Putamen (tissue), 1 donor: ENCODE measurements at places on chromosomes 7 and 10.
A peak's percentile ranks its signal among the peaks of the same experiment; 100 is the strongest.

GRCh38 chr7:43328336-43328735 is 215.9 kb downstream of the HECW1 start:
- no peak for DNase-seq

DNA sequence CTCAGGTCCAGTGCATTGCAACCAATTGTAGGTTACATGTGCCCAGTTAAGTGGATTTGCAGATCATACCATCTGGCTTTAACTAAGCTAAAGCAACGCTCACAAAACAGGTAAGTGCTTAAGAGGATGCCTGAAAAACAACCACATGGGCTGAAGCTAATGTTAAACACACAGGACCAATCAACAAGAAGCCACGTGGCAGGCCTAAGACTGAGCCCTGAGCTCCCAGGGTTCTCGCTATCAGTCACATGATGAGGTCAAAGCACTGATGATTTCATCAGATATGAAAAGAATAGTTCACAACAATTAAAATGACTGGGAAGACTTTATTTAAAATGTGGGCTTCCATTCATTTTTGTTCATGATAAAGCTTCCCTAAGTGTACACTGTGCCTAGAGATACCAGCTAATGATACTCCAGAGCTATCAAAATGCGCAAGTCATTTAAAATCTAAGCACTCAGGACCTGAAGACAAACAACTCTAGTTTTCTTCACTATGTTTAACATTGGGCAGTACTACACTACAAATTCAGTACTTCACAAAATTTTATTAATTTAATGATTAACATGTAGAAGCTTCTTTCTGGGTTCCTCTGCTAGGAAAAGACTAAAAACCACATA is 90.6 kb downstream of the PIP4K2A start:
- DNase-seq: no peak

DNA sequence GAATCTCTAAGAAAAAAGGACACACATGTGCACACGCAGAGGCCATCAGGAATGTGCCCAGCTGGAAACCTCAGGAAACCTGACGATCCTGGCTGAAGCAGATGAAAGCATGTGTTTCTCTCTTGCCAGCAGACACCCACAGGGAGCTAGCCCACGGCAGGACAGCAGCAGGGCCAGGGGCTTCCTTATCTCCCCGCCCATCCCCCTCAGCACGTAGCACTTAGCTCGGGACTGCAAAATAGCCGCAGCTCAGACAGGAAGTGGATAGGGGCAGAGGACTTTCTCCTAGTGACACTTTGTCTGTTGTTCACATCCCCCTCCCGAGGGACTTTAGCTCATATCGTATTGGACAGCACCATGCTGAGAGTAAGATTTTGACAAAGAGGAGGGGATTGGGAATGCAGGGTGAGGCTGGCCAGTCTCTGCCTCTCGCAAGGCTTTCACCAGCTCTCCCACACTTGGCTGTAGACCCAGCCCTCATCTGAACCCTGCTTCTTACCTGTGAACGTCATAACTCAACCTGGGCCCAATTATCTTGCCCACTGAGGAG is 63.8 kb downstream of the MKI67 start:
- no peak for DNase-seq

GRCh38 chr10:124085680-124086079 is 7.7 kb downstream of the CHST15 start:
- no peak for DNase-seq

DNA sequence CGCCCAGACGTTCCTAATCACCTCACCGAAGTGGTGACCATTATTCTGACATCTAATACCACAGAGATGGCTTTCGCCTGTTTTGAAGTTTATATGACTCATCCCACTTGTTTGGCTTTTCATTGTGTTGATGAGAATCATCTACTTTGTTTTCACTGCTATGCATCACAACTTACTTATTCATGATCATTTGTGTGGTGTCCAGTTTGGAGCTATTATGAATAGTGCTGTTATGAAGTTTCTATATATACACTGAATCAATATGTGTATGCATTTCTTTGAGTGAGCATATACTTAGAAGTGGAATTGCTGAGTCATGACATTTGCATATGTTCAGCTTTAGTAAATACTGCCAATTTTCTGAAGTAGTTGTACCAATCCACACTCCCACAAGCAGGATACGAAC is 38.6 kb upstream of the TNKS2 start:
- no peak for DNase-seq

- DNase-seq: no peak
These were observed 4.8 kb downstream of the ECHDC3 start for GRCh38 chr10:11746883-11747539.

DNA sequence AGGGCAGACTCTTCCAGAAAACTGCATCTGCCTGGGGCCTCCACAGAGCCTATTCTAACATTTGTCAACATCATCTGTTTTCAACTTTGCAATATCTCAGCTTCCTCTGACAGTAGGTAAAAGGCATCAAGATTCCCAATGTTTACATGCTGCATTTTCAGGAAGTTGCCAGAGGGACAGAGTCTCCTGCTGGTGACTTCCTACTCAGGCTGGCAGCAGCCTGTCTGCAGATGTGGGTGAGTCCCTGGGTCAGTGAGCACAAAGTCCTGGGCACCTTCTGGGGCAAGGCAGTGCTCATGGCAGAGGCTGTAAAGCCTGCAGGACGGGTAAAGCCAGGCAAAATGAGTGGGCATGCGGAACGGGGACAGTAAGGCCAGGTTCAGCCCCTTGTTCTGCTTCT is 69.4 kb downstream of the EBF3 start:
- no peak for DNase-seq

GRCh38 chr7:55574051-55574717 is 1.9 kb upstream of the VOPP1 start:
- DNase-seq: no peak

DNA sequence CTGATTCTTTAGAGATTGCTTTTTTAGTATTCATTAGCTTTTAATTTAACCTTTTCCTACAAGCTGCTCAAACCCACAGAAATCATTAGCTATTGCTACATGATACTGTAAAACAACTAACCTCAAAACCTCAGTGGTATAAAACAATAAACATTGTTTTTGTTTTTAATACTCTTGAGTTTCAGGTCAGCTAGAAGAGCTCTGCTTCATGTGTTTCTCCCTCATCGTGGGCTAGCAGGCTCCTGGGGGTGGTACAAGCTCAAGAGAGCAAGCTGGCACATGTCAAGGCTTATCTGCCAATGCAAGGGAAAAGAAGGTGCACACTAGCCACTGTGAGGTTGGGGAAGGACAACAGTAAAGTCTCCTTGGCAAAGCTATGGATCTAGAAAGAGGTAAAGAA is 232.9 kb upstream of the PHF14 start:
- DNase-seq: no peak

DNA sequence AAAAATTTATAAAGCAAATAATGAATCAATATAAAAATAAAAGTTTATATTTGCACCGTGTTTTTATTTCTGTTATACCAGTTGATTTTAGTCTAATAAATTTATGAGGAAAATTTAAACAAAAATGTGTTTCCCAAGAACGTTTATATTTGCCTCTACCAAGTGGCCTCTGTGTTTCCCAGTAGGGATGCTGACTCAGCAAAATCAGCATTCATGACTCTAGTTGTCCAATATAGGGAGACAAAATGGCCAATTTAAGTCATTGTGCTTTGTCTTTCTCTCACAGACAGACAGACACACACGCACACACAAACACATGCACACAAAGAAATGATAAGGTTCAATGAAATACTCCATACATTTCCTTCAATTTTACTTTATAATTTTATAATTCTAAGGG is 942.5 kb upstream of the ZWINT start:
- no peak for DNase-seq

- DNase-seq: peak; percentile 97
These were observed 6.3 kb upstream of the ZNF736 start for GRCh38 chr7:64307254-64308015.

DNA sequence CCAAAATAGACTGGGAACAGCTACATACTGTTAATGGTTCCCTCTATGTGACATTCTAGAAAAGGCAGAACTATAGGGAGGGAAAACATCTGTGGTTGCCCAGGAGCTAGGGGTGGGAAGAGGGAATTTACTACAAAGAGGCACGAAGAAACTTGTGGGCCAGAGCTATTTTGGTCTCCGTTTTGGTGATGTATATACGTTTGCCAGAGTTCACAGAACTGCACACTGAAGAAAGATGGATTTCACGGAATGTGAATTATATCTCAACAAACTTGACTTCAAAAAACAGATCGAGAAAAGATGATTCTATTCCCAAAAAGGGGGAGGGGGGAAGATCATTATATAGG is 386 bp upstream of the AS3MT start:
- DNase-seq: no peak

GRCh38 chr10:124245806-124246440 is 152.5 kb upstream of the CHST15 start:
- no peak for DNase-seq

DNA sequence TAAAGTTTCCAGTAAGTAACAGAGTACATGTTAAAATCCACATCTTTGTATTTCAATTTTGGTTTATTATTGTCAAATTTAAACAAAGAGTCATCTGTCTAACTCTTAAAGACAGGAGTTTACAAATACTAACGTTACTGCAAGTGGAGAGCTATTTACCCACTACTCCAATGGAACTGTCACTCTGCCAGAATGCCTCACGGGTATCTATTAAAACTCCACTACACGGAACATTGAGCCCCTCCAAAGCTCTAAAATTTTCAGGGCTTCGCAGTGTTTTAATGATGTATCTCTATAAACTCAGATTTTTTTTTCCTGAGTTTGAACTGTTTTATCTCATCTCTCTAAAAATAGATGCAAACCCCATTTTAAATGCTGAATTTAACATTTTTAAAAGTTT is 388.7 kb upstream of the SEMA3A start:
- DNase-seq: no peak

- DNase-seq: no peak
These were observed 24.0 kb upstream of the RHOBTB1 start for GRCh38 chr10:60967854-60968484.

GRCh38 chr10:58064714-58065528 is 202.8 kb downstream of the IPMK start:
- peak; percentile 65 for DNase-seq

DNA sequence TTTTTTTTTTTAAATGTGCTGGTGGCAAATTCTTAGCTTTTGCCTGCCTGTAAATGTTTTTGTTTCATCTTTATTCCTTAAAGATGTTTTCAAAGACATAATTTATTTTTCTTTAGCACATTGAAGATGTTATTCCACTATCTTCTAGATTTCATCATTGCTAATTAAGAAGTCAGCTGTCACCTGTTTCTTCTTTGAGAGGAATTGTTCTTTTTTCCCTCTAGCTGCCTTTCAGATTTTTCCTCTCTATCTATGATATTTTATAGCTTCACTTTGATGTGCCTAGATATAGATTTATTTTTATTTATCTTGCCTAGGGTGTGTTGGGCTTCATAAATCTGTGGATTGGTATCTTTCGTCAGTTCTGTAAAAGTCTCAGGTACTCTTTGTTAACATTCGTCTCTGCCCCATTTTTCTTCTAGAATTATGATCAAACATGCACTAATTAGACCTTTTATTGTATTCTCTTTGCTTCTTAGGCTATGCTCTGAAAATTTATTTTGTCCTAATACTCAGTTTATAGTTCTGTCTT is 50.0 kb upstream of the GATA3 start:
- DNase-seq: no peak

DNA sequence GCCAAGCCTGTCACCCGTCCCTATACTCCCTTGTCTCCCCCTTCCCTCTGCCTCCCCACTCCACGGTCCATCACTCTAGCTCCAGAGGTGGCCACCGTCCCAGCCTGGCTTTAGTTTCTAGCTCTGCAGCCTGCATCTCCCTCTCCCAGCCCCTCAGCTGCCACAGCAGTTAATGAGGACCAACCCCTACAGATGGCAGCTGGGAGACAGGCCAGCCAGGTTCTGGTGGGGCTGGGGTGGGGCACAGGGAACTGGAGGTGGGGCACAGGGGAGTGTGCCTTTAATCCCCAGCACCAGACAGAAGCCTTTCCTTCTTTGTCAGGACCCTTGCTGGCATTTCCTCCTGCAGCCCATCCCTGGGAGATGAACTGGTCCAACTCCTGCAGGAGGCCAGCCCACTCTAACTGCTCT is 21.1 kb downstream of the UNC5B start:
- no peak for DNase-seq

- DNase-seq: no peak
These were observed 15.0 kb downstream of the TAS2R60 start for GRCh38 chr7:143458263-143458662.

GRCh38 chr7:78473571-78474301 is 675.2 kb downstream of the PHTF2 start:
- no peak for DNase-seq

- DNase-seq: no peak
These were observed 1131.4 kb downstream of the XPNPEP1 start for GRCh38 chr10:108791794-108792474.

GRCh38 chr7:25381818-25382589 is 153.7 kb upstream of the NPVF start:
- DNase-seq: no peak

DNA sequence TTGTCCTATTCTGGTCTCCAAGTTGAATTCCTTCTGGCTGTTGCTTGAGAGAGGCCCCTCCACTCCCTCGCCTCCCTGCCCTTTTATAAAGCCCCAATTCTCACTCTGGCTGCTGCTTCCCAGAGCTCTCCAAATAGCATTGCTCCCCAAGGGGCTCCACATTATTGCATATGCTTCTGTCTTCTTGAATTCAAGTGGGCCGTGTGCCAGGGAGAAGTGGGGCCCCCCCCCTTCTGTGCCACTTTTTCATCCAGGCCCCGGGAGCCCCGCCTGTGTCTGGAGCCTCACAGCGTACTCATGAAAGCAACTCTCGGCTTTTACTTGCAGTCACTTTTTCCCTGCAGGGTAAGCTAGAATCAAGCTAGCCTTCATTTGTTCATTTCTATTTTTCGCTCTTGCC is 265.1 kb downstream of the CCSER2 start:
- DNase-seq: no peak

- no peak for DNase-seq
These were observed 182.7 kb upstream of the SLC26A5 start for GRCh38 chr7:103628742-103629141.

GRCh38 chr10:93851169-93851568 is 42.6 kb upstream of the SLC35G1 start:
- DNase-seq: no peak

DNA sequence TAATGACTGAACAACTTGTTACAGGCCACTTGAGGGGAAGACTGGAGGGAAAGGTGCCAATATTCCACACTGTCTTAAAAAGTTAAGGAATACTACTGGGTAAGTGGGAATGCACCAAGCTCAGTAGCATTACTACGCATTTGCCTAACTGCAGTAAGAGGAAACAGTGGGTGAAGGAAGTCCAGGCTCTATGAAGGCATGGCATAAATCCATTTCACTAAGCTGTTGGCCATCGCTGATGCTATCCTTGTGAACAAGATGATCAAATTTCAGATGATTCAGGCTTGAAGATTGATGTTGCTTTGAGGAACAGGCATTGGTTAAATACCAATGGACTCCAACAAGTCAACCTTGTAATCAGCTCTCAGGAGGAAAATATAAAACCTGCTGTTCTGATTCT is 44.2 kb upstream of the TES start:
- DNase-seq: no peak
